ENCODE measurements at places on chromosomes 11 and 22.
A peak's percentile ranks its signal among the peaks of the same experiment; 100 is the strongest.

- no peak for DNase-seq
Observed at GRCh38 chr11:76250520-76251225, 44.4 kb upstream of the WNT11 start.

DNA sequence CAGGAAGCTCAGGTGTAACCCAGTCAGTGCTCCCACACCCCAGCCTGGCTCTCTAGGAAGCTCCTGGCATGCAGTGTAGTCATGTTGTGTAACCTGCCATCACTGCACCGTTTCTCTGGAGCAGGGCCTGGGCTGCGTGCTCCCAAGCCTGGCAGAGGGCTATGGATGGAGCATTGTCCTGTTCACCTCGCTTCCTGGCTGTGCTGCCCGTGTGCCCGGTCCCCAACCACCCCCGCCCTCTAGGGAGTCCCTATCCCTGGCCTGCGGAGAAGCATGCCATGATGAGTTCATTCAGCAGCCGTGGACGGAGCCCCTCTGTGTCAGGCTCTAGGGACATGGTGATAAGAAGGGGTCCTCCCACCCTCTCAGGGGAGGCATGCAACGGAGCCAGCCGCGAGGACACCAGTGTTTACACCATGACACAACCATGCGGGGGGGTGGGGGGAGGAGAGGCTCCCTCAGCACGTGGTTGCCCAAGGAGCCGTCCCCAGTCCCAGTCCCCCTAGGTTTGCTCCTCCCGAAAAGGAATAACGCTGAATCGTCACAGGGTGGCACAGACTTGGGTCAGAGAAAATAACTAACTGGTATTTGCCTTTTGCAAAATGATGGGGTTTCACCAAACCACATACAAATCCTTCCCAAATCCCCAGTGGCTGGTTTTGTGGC lies 73.1 kb downstream of the FBLN1 start:
- DNase-seq = no peak

GRCh38 chr11:19702620-19703019 lies 10.0 kb upstream of the NAV2 start:
- no peak for DNase-seq

GRCh38 chr22:17808693-17809403 lies 34.6 kb upstream of the BID start:
- no peak for DNase-seq

DNA sequence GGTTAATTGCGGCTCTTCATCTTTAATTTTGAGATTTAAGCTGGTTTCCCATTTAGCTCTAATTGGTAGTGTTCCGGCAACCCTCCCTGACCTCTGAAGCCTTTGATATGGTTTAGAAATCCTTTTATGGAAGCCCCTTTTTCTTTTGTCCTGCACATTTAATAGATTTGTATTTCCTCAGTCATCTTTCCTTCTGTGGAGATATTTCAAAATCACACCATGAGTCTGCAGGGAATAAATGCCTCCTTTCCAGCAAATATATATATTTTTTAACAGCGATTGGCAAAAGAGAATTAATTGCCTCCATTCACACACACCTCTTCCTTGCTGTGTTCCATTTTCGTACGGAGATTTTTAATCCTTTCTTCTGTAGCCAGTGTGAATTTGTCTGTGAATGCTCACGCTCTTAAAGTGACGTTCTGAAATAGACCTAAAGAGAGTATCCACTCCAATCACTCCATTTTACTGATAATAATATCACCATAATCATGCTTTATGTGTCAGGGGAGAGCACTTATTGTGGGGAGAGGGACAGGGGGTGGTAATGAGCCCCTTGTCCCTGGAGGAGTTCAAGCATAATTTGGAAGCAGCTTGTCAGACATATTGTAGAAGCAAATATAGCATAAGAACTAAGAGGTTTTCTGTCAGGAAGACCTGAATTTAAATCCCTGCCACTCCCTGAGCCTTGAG lies 142.5 kb upstream of the SYT13 start:
- no peak for DNase-seq

DNA sequence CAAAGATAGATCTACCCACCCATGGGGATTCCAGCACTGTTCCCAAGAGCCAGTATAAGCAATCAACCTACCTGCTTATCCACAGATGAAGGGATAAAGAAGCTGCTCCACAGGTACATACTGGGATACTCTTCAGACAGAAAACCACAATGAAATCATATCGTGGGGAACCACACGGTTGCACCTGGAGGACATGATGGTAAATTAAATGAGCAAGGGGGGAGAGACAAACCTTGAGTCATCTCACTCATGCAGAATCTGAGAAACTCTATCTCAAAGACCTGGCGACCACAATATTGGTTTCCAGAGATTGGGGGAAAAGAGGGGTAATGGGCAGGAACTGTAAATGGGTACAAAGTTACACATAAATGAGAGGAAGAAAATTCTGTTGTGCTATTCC lies 14.5 kb downstream of the RGL4 start:
- no peak for DNase-seq

GRCh38 chr11:102761646-102762238 lies 18.7 kb downstream of the MMP10 start:
- DNase-seq = no peak

- DNase-seq = no peak
Observed at GRCh38 chr11:76186776-76187279, 19.5 kb downstream of the WNT11 start.

GRCh38 chr22:31126128-31126868 lies 3.5 kb downstream of the INPP5J start:
- no peak for DNase-seq

DNA sequence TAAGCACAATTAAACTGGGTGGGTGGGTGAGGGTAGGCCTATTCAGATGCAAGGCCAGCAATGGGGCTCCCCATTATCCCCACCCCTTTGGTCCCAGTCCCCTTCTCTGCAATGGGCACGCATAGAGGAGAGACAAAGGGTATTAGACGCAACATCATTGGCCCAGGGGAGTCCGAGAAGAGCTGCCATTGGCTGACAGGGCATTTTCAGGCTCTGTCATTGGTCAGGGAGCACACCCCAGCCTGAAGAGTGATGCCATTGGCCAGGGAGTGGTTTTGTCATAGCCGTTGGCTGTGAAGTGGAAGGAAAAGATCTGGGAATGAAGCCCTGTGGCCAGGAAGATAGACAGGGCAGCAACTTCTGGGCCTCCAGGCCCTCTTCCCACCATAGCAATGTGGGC lies 2.8 kb upstream of the TRIM3 start:
- DNase-seq = no peak

GRCh38 chr22:48894064-48894671 lies 933.5 kb downstream of the BRD1 start:
- no peak for DNase-seq

- DNase-seq = no peak
Observed at GRCh38 chr11:107041088-107041444, 22.8 kb upstream of the GUCY1A2 start.

DNA sequence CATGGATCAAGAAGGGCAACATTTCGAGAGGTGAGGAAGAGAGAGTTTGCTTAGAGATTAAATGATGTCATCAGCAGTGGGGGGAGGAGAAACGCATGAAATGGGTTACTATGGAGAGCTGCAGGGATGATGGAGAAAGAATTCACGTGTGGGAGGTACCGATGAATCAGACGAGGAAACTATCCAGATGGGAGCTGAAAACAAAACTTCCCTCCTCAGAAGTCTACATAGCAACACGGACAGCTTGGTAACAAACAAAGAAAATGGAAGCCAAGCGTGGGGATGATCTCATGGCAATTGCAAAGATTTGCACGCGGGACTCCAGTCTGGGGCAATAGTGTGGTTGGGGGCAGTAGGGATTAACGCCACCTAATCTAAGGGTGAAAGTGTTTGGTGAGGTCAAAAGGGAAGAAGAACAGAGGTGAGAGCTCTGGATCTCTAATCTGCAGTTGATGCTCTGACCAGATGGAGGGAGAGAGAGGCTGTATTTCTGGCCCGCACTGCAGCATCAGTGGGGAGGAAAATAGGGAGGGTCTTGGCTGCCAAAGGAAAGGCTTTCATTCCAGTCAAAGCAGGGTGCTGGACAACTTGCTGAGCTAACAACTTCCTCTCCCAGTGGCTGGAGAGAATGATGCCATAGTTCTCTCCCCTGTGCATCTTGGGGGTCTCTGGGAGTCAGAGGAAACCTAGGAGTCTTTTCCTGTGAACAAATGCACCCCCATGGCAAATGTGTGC lies 43.4 kb upstream of the CSNK2A3 start:
- no peak for DNase-seq

DNA sequence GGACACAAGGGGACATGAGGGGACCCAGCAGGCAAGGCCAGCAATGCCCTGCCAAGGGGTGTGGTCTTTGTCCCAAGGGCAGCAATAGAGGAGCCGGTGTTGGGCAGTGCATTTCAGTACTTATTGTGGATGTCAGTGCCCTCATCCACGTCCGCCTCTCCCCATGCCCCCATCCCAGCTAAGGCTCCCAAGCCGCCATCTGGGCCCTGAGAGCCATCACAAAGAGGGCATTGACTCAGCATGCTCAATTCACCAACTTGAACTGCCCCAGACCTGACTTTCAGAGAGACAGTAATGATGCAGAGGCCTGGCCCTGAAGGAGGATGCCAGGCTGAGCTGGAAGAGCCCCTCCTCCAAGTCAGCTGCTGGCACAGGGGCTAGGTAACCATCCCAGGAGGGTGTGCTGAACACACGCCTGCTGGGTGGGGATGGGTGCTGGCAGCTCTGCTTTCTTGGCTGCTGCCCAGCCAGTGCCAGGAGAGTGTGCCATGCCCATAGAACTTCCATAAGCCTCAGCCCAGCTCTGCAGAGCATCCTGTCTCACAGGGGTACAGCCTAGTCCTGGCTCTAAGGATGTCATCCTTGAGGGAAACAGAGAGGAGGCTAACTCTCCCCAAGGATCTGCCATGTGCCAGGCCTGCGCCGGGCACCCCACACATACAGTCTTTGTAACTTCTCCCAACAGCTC lies 46.5 kb downstream of the PDE2A start:
- no peak for DNase-seq

- no peak for DNase-seq
Observed at GRCh38 chr11:80109031-80109430, 668.2 kb upstream of the TENM4 start.

- no peak for DNase-seq
Observed at GRCh38 chr11:88420165-88420791, 82.7 kb upstream of the CTSC start.

GRCh38 chr11:110797453-110797852 lies 85.2 kb upstream of the ARHGAP20 start:
- DNase-seq = peak; percentile 60

GRCh38 chr22:19001204-19001603 lies 65.1 kb upstream of the PRODH start:
- DNase-seq = no peak

- DNase-seq = peak; percentile 30
Observed at GRCh38 chr22:30649430-30650007, 13.9 kb downstream of the SLC35E4 start.

- DNase-seq = no peak
Observed at GRCh38 chr11:128970598-128971190, 28.0 kb upstream of the TP53AIP1 start.

- no peak for DNase-seq
Observed at GRCh38 chr11:69705351-69705811, 1.6 kb upstream of the FGF19 start.

GRCh38 chr22:25693268-25693565 lies 48.8 kb upstream of the MYO18B start:
- no peak for DNase-seq

DNA sequence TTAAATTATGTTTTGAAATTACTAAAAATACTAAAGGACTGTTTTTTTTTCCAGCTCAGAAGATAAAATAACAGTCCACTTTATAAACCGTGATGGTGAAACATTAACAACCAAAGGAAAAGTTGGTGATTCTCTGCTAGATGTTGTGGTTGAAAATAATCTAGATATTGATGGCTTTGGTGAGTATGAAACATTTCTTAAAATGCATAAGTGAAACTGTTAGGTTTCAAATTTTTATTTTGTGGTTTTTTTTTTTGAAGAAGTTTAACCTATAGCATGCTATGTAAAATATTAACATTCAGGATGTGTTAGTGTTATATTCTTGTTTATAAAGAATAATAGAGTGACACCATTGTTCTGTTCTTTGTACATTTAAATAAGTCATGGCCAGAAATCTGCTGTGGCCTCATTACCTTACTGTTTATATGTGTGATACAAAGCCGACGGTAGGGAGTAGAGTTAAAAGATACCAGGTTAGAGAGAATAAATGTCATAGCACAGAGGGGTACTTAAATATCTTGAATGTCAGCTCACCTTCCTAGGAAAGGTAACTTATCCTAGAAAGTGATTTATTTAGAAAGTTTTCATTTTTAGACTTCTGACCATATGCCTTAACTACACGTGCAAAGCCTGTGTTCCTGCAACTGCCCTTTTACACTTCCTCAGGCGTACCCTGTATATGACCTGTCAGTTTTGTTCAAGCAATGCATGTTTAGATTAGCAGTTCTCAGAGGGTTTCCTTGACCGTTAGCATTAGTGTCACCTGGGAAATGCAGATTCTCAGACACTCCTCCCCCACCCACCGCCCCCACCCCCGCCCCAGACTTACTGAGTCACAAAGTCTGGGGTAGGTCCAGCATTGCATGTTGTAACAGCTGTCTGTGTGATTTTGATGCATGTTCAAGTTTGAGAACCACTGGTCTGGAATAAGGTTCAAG lies 6.3 kb downstream of the FDX1 start:
- no peak for DNase-seq

DNA sequence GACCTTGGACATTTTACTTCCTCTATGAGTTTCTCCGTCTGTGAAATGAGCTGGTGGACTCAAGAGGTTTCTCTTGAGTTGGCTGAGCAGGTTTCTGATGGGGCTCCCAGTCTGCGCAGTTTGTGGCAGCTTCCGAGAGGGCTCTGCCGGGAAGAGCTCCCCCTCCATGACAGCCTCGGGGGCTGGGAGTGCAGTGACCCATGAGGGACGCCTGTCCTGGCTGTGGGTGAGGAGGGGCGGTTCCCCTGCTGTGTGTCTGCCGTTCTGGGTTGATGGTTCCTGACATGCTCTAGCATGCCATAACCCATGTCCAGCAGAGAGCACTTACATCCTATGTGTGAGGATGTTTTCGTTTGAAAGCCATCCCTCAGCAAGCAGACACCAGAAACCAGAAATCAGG lies 14.8 kb downstream of the CSF2RB start:
- no peak for DNase-seq

DNA sequence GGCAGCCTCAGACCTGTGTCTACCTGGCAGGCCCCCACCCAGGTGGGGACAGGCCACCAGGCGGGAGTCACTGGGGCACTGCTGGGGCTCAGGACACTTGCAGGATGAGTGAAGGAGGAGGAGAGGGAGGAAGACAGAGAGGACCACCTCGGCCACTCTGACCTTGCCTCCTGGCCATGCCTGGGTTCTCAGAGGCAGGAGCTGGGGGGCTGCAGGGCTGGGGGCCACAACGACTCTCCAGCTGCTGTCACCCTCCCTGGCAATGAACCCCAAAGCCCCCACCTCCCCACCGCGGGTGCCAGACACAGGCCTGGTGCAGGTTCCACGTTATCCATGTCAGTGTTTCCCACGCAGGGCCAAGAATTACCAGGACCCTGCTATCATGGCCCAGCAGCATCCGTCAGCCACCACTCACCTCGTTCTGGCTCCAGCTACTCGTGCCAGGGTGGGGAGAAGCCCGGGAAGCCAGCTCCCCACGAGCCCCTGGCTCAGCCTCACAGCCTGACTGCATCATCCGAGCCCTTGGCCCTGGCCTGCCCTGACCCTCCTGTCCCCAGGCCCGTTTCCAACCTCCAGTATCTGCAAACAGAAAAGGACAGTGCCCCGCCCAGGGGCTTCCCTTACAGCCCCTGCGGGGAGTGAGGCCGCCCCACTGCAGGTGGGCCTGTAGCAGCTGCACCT lies 62.4 kb downstream of the BRD1 start:
- DNase-seq = no peak

Data from B cell (primary cell).